Memory B cell (primary cell): ENCODE measurements at places on chromosomes 2 and 18.

- no peak for DNase-seq
Observed at GRCh38 chr18:46867367-46868143, 49.8 kb downstream of the PIAS2 start.

DNA sequence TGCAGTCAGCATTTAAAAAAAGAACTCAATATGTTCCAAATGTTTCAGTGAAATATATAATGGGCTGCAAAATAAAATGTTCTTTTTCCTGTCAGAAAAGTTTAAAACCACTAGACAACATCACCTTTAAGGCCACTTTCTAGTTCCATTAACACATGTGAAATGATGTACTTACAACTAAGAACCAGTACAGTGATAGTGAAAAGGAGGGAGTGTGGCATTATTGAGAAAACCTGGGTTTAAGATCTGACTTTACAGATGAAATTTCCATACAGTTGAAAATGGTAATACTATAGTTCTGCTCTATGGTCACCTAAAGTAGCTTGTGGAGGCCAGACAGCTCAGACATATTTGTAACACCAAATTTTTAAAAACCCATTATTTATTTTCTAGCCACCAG is 14.7 kb downstream of the MEX3C start:
- DNase-seq = no peak

- no peak for DNase-seq
Observed at GRCh38 chr2:203070701-203071100, 56.0 kb downstream of the NBEAL1 start.

- no peak for DNase-seq
Observed at GRCh38 chr2:25582077-25582830, 91.1 kb downstream of the DTNB start.

DNA sequence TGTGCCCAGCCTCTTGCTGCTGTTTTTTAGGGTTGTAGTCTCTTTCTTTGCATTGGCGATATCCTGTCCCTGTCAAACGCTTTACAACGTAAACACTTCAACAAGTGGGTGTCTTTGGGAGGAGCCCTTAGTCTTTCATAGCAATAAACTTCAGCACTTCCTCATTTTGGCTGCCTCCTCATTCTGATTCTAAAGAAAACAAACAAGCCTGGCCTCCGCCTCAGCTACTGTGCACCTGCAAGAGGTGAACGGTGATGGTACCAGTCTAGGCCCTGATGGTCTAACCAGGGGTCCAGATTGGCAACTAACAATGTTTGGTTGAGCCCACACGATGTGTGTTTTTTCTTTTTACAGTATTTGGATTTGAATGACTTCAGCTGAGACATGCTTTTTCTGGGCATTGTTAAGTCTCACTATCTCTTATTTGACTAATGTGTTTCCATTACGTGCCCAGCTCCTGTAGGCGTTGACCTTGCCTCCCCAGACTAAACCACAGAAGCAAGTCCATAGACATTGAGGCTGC is 53.2 kb upstream of the CUL3 start:
- peak; percentile 26 for DNase-seq

- no peak for DNase-seq
Observed at GRCh38 chr2:129829588-129829987, 149.9 kb upstream of the RAB6C start.

DNA sequence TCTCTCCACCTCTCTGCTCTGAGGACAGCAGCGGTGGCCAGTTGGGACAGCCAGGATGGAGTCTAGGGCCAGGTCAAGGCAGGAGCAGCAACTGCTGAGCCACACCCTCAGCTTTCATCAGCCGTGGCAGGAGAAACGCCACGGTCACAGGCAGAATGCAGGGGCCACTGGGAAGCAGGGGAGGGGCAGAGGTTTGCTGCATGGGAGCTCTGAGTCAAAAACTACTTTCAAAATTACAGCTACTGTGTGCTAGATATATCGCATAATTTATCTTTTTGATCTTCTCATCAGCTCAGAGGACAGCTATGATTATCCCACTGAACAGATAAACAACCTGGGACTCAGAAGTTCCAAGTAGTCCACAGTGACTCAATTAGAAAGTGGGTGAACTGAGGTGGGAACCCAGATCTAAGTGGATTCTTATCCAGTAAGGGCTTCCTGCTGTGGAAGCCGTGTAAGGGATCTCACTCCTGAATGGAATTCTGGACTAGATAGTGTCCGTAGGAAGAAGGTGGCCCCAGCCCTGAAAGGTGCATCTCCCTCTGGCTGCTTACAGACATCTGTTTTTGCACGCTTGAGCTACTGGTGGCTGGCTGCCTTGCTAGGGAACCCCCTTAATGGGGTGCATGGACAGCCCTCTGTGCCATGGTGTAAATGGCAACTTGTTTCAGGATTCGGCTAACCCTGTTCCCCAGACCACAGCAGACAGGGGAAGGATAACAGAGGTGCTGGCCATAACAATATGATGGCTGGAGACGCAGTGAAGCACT is 194.6 kb upstream of the SMAD2 start:
- no peak for DNase-seq

DNA sequence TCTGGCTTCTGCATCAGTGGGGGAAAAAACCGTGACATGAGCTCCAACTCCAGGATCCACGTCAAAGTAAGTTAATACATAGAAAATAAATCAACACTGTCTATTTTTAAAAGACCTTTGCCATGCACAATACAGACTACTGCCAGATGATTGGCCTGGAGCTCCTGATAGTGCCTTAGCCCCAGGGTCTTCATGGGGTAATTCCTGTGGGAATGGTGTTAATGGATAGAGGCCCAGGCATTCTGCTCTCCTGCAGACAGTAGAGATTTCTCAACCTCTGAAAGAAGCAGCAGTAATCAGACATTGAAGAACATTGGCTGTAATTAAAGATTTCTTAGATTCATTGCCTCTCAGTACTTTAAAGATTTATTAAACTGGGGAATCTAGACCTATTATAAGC is 4.3 kb upstream of the PLCL1 start:
- no peak for DNase-seq

DNA sequence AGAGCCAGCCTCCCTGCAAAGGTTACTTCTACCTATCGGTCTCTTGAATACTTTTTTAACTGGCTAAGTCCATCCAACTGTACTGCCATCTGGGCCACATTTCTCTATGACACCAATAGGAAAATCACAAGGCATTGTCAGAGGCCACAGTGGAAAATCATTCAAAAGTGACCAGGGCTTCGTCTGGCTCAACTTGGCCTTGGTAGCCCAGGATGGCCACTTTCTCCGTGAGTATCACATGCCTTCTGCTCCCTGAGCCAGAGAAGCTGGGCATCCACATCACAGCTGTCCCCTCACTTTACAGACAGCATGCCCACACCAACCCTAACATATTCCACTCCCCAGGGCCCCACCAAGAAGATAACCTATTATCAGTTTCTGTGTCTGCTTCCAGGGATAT is 5.8 kb downstream of the CIB4 start:
- DNase-seq = no peak

GRCh38 chr2:177317857-177318256 is 53.3 kb upstream of the NFE2L2 start:
- DNase-seq = no peak

DNA sequence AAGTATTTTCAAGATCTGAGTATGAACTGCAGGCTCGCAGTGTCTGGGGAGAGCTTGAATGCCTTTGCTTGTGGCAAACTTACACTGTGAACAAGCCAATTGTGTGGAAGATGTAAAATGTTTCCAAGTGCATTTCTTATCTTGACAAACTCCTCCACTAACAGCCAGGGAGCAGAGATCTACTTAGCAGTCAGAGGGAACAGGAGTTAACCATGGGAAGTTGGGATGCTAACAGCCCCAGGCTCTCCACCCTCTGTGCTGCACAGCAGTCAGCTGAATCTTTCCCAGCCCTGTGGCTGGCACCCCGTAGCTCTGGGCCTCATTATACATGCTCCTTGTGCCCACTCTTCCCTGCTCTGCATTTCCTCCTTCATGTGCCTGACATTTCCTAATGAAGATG is 450.2 kb downstream of the TSN start:
- no peak for DNase-seq

GRCh38 chr18:79519751-79520477 is 124.2 kb downstream of the NFATC1 start:
- no peak for DNase-seq

DNA sequence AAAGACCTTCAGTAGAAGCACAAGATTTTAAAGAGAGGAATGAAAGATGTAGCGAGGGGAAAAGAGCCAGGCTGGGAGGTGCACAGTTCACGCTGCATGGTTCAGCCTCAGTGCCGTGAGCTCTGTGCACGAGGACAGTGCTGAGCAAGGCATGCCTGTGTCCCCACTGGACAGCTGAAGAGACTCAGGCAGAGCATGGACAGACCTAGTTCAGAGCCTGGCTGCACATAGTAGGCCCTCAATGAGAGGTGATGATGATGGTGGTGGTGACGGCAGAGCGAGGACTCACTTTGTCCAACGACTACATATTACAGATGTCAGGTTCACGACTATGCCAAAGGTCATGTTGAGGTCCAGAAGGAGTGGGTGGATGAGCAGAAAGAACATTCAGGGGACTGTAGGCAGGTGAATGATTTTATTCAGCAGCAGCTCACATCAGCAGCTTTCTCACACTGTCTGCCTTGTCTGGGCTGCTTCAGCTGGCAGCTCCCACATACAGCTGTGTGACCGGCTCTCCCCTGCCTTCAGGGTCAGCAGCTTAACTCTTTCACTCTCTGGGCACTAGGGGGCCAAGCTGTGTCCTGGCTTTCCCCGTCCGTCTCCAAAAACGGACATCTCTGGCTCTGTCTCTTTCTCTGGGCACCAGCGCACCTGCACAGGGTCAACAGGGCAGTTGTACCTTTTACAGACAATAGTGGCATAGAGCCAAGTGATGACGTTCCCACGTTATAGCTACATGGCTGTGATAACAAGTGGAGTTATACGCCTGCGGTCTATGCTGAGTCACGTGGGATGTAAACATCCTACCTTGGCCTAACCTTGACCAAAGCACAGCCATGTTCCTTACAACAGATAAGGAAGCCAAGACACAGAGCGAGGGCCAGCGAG is 128.8 kb upstream of the MSH6 start:
- DNase-seq = no peak

DNA sequence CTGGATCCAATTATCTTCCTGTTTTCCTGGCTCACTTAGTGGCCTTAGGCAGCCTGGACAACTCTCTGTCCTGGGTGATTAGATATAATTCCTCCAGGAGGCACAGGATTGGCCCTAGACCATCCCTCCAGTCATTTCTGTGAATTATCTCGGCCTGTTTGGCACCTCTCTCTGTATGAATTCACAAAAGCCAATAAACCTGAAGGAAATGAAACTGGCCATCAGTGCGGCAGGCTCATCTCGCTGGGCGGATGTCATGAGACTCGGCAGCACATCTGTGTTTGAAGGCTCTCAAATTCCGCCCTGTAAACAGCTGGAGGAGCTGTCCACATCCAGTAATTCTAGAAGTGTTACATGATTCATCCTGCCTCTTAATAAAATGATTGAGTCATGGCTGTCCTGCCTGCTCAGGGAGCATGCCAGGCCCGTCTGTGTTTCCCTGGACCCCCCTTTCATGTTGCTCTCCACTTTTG is 38.6 kb downstream of the ACOXL start:
- no peak for DNase-seq

GRCh38 chr2:84942964-84943421 is 28.0 kb upstream of the KCMF1 start:
- no peak for DNase-seq
